ENCODE measurements at places on chromosomes 1 and 21.

DNA sequence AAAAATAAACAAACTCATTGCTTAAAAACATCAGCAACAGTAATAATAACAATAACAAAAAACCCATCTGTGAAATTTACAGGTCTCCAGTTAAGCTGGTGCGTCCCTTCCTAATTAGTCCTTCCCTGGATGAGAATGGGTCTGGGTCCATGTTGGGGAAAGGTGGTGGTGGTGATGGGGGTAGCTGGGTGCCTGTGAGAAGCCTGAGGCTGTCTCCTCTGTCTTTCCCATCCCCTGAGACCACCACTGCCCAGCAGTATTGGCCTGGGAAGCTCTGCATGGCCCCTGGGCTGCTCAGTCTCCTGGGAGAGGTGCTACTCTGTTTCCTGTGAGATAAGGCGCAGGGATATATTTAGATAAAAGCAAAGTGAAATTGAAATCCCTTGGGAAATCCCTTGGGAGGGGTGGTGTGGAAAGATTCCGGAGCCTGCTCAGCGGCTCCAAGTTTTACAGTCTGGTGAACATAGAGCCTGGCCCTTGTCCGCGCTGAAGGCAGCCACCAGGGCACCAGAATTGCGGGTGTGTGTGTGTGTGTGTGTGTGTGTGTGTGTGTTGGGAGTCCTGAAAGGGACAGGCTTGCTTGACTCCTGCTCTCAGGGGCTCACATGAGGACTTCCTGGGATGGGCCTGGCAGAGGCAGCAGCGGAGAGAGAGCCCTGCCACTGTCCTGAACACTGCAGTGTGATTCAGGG is 150.2 kb downstream of the FOXD2 start:
- no peak for DNase-seq

- no peak for DNase-seq
Observed at GRCh38 chr1:151635479-151636072, 23.7 kb downstream of the SNX27 start.

DNA sequence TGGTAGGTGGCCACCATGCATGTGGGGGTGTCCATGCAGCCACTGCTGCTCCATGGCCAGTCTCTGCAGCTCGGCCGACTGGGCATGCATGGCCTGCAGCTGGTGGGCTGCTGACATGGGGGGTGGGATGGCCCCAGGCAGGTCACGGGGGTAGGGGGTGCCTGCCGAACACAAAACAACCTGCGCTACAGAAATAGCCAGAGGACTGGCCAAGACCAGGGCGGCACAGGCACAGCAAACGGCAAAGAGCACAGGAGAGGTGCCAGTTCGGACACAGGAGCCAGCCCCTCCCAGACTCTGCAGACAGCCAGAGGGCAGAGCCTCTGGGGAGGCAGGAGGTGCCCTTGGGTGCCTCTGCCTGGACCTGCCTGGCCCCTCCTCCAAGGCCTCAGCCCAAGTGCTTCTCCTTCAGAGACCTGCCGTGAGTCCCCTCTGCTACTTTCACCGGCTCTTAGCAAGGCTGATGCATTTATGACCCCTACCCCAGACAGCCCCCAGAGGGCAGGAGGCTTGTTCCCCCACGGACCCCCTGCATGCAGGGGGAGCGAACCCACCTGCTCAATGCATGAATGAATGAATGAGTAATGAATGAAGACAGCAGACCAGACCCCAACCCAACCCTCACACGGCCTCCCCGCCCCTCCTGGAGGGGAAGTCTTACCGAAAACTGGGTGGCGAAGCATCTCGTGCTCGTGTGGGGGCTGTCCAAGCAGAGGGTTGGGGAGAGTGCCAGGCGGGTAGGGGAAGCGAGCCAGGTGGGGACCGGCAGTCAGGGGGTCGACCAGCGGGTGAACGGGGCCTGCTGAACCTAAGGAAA is 37.7 kb downstream of the SLC45A1 start:
- DNase-seq = no peak

- no peak for DNase-seq
Observed at GRCh38 chr21:15616864-15617574, 112.8 kb upstream of the USP25 start.

DNA sequence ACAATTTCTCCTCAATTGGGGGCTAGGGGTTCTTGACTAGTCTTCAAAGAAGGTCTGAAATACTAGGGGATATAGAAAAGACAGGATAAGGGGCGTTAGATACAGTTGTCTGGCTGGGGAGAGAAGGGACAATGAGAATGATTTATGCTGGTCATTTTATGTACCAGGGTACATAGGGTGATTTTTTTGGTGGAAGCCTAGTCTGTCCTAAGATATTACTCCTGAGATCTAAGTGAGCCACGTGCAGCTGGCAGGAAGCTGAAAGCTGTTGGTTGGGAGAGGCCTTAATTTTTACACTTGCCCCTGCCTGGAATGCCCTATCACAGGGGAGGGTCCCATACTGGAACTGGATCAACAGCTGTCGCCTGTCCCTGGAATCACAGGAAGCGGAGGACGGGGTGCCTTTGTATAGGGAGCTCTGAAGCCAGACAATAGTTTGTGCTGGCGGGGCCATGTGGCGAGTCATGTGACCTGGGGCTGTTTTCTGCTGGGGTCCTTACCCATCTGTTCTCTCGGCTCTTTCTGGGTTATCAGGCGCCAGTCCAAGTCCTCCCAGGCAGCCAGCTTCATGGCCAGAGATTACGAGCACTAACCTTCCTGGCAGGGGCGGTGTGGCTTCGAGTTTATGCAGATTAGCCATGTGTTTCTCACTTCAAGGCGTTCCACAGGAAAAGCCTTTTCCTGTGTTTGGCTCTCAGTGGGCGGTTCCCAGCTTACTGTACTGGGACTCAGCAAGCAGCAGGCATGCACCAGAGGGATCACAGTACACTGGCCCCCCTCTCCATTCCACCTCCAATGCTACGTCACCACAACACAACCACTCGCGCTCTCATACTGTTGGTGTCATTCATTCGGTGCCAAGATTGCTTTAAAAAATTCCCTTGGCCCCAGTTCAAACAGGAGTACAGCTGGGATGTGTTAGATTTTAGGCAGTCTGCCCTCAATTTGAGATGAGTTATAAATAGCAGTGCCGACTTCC is 27.5 kb downstream of the ARID1A start:
- DNase-seq = peak; percentile 63

DNA sequence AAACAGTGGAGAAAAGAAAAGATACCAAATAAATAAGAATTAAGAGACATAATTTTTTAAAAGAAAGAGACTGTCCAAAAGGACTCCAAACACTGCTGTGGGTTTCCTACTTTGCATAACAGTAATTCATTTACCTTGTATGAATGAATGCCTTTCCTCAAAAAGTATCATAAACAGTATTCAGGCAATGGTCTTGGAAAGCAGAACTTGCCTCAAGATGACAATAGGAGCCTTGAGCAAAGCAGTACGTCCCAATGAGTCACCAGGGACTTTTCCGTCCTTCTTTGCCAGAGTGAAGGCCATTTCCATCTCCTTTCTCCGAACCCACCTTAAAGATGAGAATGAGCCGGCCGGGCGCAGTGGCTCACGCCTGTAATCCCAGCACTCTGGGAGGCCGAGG is 186.4 kb downstream of the ZBTB18 start:
- DNase-seq = no peak

GRCh38 chr21:37642493-37642892 is 273.8 kb downstream of the KCNJ6 start:
- DNase-seq = no peak

- DNase-seq = no peak
Observed at GRCh38 chr1:193951984-193952383, 765.6 kb upstream of the B3GALT2 start.

- no peak for DNase-seq
Observed at GRCh38 chr1:209302779-209303568, 280.5 kb upstream of the CAMK1G start.

- no peak for DNase-seq
Observed at GRCh38 chr1:16402742-16403141, 34.5 kb downstream of the SPATA21 start.

- no peak for DNase-seq
Observed at GRCh38 chr1:204409836-204410687, 1.6 kb downstream of the PPP1R15B start.

- DNase-seq = no peak
Observed at GRCh38 chr1:66652556-66652955, 99.7 kb upstream of the DYNLT5 start.

GRCh38 chr1:43438576-43438952 is 15.2 kb downstream of the HYI start:
- DNase-seq = no peak

DNA sequence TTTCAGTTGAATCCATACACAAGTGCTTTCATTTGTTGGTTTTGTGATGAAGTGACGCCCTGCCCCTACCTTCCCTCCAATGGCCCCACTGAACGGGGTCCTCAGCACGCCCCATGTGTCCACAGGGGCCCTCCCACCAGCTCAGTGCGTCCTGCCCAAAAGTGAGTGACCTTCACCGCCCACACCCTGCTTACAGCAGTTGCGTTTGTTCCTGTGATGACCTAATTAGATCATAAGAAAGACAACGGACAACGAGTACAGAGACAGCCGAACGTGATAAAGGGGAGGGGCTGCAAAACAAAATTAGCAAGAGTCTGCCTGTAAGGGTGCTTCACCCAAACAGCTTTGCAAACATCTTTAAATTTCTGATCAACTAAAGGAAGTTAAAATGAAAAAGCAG is 38.2 kb upstream of the RIPK4 start:
- no peak for DNase-seq

GRCh38 chr1:168127503-168127902 is 9.2 kb downstream of the GPR161 start:
- DNase-seq = no peak

DNA sequence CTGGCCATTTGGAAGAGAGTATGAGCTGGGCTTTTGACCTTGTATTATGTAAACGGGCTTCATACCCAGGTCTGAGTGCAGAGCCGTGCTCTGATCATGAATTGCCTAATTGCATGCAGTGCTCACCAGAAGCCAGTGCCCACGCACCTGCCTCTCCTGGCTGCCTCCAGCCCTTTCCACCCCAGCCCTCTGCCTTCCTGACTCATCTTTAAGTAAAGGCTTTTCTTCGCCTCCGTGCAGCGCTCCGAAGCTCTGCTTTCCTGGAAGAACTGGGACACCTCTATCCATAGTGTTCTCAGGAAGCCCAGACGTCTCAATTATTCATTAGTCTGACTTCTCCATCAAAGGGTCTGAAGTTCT is 413.7 kb downstream of the PTPRU start:
- DNase-seq = no peak

DNA sequence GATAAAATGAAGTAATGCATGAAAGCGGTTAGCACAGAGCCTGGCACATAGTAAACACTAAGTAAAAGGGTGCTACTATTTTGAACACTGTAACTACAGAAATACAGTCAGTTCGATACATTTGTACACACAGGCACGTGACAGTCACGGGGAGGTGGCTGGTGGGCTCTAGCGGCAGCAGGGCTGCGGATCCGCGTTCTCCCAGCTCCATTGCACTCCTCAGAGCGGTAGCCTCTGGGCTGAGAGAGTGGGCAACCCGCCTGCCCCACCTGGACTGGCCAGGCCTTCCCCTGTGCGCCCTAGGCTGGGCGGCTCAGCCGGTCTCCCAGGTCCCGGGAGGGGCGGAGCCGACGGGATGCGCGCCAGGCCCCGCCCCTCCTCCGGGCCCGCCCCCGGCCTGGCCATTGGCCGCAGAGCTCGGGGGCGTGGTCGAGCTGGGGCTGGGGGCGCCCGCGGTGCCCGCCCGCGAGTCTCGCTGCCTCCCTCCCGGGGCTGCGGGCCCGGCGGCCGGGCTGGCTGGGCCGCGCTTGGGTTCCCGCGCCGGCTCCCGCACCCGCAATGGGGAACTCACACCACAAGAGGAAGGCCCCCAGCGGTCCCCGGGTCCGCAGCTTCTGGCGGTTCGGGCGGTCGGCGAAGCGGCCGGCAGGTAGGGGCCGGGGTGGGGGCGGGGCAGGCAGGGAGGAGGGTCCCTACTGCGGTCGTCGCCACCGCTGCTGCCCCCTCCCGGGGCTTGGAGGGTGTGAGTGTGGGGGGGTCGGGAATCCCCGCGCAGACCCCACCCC is 51.2 kb upstream of the SYNC start:
- DNase-seq = peak; percentile 48

DNA sequence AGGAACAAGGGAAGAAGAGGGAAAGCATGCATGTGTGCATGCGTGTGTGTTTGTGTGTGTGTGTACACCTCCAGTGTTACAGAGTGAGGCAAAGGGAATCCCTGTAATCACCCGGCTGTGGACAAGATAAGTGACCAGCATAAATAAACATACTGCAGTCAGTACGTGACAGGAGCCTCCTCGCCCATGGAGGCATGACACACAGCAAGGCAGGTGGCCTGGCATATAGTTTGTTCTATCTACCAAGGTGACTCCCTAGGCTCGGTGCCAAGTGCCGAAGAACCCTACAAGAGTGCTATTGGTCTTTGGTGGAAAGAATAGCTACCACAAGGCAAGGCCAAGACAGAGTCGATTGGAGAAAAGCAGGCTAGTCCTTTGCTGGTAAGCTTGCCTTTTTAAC is 31.7 kb upstream of the HEATR1 start:
- DNase-seq = no peak

- peak; percentile 60 for DNase-seq
Observed at GRCh38 chr1:231924180-231924579, 297.6 kb downstream of the DISC1 start.

GRCh38 chr1:193658691-193659090 is 472.3 kb upstream of the B3GALT2 start:
- peak; percentile 68 for DNase-seq

DNA sequence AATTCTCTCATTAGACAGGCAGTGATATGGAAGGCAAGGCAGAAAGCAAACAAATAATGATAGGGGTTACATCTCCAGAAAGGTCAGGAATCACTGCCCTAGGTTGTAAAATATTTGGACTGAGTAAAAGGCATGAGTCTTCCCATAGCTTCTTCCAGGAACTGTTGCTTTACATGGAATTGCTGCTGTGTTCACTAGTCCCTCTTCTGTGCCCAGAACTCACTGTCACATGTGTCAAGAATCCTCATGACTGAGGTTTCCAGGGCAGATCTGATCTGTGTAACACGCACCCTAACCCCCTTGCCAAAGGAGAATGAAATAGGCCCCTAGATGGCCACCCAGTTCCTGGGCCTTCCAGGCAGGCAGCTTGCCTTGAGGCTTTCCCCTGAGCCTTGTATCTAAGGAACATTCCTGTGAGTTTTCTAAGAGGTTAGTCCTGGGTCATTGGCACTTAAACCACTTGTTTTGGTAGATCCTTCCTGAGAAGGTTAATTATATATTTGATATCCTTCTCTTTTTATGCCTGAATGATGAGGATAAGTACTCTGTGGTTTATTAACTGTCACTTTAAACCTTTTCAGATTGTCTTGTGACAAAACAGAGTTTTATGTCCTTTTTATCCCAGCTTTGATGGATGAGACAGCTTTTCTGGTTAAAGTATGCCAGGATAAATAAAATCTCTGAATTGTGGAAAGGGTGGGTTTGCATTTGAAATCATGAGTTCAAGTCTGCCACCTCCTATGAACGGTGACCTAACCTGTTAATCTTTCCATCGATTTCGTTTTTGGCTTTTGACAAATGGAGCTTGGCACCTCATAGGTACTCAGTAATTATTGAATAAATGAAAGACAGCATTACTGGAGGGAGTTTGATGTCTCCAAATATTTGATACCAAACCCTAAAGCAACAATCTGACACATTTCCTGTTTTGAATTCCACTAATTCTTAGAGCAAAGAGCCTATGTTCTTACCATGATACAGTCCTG is 163.3 kb downstream of the DHRS3 start:
- no peak for DNase-seq

GRCh38 chr1:90220941-90221693 is 226.2 kb downstream of the ZNF326 start:
- no peak for DNase-seq
